B cell (primary cell): ENCODE measurements at places on chromosomes 6 and 20. TPM values are rescaled to one million over a fixed set of nuclear protein-coding genes. Genes with fewer than 3 reads are reported as not detected.

CAPN11 gene
- total RNA-seq: not detected in 2 replicates

ANKRD66 gene
- total RNA-seq: not detected in 2 replicates

MRS2 gene
- 25.5 and 26.7 TPM in 2 replicates for total RNA-seq

BPIFA1 gene
- total RNA-seq: not detected in 2 replicates

ARMH2 gene
- 5.0 and 6.4 TPM in 2 replicates for total RNA-seq

CCN5 gene
- total RNA-seq: not detected in 2 replicates

- DNase-seq: no peak
These were observed 85.3 kb upstream of the HIVEP1 start for GRCh38 chr6:11926594-11927407.

DNA sequence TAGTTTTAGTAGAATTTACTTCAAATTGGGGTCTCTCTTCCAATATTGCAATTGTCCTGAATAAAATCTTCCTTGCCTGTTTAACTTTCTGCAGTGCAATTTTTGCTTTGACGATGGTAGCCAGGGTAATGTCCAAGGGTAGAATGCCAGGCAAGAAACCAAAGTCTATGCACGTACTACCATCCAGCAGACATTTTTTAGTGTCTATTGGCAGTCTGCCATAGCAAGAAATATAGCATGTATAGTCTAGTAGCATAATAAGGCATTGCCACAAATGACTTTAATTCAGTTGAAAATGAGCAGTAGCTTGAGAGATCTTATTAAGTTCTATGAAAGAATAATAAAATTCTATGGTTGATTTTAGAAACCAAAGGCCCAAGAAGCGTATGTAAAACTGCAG, 62.3 kb upstream of the KCNQ5 start:
- DNase-seq: no peak

GRCh38 chr6:72175916-72176315, 289.6 kb downstream of the RIMS1 start:
- DNase-seq: no peak

DNA sequence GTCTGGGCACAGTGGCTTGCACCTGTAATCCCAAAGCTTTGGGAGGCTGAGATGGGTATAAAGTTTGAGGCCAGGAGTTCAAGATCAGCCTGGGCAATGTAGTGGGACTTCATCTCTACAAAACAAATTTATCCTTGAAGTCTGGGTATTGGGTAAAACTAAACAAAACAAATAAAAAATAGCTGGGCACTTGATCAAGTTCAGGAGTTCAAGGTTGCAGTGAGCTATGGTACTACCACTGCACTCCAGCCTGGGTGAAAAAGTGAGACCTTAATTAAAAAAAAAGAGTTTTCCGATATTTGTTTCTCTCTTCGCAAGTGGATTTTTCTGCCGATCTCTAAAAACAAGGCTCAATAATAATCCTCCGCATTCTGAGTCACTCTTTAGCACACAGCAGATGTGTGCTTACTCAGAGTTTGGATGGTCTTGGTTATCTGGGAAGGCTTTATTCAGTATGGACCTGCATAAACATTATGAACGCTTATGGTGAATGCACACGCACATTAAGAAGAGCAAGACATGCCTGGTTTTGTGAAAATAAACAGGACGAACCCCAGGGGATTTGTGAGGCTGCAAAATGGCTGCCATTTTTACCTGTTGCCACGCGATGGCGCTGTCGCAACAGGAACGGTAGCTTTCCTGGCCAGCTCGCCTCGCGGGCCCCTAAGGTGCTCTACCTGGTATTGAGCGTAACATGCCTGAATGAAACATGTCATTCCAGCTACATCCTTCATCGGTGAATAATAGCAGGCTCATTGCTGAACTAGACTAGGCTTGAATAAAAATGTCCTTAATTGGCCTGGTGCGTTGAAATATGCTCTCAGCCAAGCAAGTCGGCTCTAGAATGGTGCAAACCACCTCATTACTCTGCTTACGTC, 6.0 kb downstream of the OPN5 start:
- DNase-seq: peak; percentile 55

DNA sequence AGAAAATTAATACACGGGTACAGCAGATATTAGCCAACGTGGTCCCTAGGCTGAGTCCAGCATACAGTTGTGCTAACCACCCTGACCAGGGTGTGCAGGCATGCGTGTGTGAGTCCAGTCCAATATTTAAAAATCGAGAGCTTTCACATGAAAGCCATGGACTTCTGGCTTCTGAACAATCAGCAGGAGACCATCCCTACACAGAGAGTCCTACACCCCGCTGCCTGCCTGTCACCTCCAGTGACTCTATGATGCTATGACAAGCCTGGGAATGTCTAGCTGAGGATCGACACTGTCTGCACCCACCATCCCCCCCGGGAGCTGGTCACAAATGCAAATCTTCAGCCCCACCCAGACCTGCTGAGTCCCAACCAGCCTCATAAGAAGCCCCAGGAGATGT, 7.9 kb downstream of the ACSS1 start:
- no peak for DNase-seq

GRCh38 chr6:167407239-167408064, 82.6 kb downstream of the TTLL2 start:
- no peak for DNase-seq

DNA sequence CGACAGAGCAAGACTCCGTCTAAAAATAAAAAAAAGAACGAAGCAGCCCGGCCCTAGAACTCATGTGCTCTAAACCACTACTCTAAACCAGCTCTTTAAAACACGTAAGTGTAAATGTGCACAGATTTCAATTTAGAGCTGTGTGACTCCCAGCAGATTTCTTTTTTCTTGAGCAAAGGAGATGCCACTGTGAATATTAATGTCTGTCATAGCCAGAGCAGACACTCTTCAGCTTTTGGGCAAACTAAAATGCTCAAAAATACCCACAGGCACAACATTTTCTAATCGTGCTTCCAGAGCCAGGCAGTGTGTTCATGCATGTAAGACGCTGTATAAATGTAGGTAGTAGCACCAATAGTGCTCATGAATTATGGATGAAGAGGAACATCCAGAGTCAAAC, 218.9 kb upstream of the PLCB4 start:
- DNase-seq: no peak

- no peak for DNase-seq
These were observed 4.7 kb upstream of the MAP3K4 start for GRCh38 chr6:160986851-160987250.

- no peak for DNase-seq
These were observed 210.0 kb upstream of the CST7 start for GRCh38 chr20:24738981-24739633.
